Right renal pelvis (tissue), 4 donors: ENCODE measurements at places on chromosomes 3 and 15.

- no peak for DNase-seq
Observed at GRCh38 chr3:155983834-155984474, 113.5 kb downstream of the GMPS start.

DNA sequence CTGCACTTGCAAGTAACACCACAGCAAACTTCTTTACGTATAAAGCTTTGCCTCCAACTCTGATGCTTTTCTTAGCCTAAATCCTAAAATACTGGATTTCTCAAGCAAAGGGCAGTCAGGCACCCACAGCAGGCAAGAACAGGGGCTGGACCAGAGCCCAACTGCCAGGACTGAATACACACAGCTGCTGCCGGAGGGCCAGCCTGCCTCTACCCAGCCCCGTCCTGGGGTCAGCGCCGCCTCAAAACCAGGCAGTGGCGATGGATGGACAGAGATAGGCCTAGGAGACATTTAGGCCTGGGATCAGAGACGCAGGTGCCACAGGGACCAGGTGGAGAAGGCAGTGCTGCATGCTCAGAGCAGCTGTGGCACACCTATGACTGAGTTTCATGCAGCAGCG, 47.6 kb upstream of the SEC61A1 start:
- no peak for DNase-seq

GRCh38 chr15:23467110-23467600, 20.1 kb upstream of the GOLGA6L2 start:
- no peak for DNase-seq

DNA sequence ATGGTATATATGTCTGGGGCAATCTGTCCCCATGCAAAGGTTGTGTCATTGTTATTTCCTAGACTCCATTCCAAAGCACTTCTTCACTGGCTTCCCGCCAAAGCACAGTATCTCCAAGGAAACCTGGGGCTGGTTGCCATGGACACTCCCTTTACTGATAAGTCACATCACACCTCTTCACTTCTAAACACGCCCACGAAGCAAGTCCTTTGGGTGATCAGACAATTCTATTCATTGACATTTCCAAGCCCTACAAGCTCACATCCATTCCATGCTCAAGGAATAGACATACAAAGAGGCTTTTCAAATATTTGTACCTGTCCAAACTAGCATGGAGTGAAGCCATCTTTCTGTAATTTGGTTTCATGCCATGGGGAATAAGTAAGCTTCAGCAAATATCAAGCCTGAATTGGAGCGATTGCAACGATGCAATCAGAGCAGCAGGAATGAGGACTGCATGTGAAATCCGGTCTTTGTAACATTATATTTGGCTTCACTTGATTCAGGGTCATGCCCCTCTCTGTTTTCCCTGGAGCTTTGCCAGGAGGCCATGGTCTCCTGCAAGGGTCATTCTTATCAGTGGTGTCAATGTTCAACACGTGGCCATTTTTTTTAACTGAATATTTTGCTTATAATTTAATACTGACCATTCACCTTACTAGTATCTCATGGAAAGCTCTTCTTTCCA, 201.6 kb upstream of the TMC3 start:
- DNase-seq: no peak

GRCh38 chr3:148962513-148962912, 28.8 kb upstream of the GYG1 start:
- DNase-seq: no peak

- no peak for DNase-seq
Observed at GRCh38 chr3:183504597-183504996, 50.9 kb downstream of the KLHL6 start.

GRCh38 chr15:85652457-85652856, 142.3 kb downstream of the KLHL25 start:
- DNase-seq: no peak

DNA sequence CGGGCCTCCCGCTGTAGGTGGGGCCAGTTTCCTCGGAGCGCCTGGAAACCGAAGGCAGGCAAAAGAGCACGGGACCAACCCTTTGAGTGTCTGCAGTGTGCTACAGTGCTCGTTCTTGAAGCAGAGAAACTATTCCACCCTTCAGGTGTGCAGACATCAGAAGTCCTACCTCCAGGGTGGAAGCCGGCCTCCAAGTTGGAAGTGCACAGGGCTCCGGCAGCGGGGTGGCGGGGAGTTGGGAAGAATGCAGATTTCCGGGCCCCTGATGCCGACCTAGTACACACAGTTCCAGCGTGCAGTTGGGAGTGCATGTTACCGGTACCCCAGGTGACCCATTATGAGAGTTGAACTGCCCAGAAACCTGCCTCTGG, 3.0 kb downstream of the KLF13 start:
- DNase-seq: no peak

- DNase-seq: no peak
Observed at GRCh38 chr3:126952983-126953660, 29.8 kb upstream of the PLXNA1 start.

GRCh38 chr3:53100818-53101466, 29.3 kb downstream of the RFT1 start:
- DNase-seq: no peak

GRCh38 chr3:64039332-64039731, 16.0 kb upstream of the PSMD6 start:
- DNase-seq: no peak
